ENCODE measurements at places on chromosomes 3 and 15.

DNA sequence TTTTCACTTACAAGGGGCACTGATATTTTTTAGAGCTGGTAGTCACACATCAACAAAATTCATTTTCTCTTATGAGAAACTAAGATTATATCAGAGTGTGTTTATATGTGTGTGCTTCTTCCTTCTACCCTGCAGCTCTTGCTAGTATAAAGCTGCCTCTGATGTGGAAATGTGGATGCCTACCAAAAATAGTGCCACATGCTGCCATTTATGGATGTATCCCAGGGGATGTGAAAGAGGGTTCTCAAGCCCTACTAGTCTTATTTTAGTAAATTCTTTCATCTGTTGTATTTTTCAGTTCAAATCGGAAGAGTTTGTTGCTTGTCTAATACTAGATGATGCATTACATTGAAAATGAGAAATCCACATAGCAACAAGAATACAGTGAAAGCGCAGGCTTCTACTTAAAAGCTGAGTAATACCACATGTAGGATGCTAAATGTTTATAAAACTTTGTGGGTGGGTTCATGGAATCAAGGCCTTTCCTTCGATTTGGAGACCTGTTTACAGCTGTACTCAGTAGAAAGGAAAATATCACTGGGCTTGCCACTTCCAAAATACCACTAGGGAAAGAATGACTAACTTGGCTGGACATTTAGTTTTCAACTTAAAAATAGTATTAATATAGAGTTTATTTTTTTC, 399.2 kb downstream of the EPHA3 start:
- DNase-seq, result no peak

DNA sequence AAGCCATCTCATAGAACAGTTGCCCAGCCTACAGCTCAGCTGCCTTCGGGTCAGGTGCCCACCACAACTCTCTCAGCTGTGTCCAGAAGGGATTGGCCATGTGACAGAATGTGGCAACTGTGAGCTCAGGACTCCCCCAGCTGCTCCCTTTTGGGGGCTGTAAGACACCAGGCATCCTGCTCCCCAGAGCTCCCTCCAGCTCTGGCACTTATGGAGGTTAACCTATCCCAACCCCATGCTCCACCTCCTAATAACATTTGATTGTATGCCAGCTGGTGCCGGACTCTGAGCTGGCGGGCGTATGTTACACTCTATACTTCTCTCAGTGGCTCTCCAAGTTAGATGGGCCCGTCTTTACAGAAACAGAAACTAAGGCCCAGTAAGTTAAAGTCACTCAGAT, 222.8 kb downstream of the FAM43A start:
- DNase-seq, result no peak

DNA sequence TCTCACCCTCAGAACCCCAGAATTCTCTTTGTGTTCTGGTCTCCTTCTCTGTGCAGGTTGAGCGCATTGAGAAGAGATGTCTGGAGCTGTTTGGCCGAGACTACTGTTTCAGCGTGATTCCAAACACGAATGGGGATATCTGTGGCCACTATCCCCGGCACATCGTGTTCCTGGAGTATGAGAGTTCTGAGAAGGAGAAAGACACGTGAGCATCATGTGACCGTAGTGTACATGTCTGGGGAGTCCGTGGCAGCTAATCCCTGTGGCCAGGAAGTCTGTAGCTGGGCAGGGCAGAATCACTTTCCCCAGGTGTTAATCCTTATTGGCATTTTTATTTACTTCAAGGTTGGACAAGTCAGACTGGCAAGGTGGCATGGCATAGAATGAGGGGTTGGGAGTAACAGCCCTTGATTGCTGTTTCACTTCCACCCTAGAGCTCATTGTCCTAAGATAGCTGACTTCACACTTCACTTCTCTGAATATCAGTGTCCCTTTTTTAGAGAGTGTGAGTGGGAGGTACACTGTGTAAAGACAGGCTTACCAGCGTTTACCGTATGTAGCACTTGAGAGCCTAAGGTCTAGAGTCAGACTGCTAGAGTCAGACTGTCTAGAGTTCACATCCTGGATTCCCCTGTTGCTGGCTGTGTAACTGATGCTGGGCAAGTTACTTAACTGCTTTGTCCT, 4.4 kb downstream of the MTMR14 start:
- DNase-seq, result no peak

DNA sequence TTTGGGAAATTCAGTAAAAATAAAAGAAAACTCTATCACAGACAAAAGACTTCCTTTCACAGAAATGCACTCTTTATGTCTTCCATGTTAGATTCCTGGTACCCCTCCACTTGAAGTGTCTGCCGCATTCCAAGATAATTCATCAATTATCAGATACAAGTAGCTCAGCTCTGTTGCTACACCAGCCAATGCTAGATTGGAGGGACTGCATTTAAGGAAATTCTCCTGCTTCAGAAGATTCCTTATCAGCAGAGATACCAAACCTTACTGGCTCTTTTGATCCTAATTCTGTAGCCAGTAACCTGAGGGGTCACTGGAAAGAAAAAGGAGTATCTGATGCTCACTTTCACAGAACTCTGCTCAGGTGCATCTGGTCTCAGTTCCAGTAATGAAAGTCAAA, 63.9 kb downstream of the TM4SF4 start:
- DNase-seq, result no peak

DNA sequence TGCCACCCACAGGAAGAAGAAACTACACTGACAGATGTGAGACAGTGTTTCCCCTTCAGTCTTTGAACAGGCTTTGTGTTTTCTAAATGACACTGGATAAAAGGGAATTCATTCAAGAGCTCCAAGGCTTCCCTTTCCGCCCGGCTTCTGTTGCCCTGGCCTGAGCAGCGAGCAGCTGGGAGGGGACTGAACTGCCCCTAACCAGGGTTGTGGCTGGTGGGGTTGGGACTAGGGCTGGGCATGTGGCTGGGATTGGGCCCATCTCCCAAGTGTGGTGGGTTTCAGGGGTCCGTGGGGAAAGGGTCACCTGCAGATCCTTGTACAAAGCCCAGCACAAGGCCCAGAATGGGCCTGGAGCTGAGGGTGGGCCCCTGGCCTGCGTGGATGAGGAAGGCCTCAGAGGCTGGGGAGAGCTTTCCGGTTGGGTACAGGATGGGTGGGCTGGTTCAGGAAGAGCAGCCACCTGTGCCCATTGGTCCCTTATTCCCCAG, 10.4 kb downstream of the VILL start:
- DNase-seq, result no peak

All from activated T-helper 1 cell treated with anti-CD3 and anti-CD28 coated beads, Interleukin-2, amount 50 U/mL, for 16 hours (primary cell).